ENCODE measurements at places on chromosomes 11 and 22. TPM values are rescaled to one million over a fixed set of nuclear protein-coding genes. Genes with fewer than 3 reads are reported as not detected.

Gene CELSR1
- total RNA-seq: 15.7 TPM

Gene NRXN2
- total RNA-seq: not detected

Gene DNAJB7
- total RNA-seq: not detected

Gene RIMBP3B
- under 0.01 TPM for total RNA-seq

Gene OOSP4A
- total RNA-seq: not detected

Gene KCNC1
- total RNA-seq: not detected

Gene APOC3
- not detected for total RNA-seq

Gene ATL3
- 85.7 TPM for total RNA-seq

Gene PKNOX2
- not detected for total RNA-seq
